ENCODE measurements at places on chromosomes 7 and 10.
A peak's percentile ranks its signal among the peaks of the same experiment; 100 is the strongest.

GRCh38 chr7:148442141-148442655 lies 148.4 kb upstream of the C7orf33 start:
- no peak for DNase-seq

- DNase-seq, result peak; percentile 90
These were observed 2.8 kb upstream of the FLNC start for GRCh38 chr7:128827248-128827958.

GRCh38 chr7:43535031-43535451 lies 47.9 kb upstream of the STK17A start:
- DNase-seq, result peak; percentile 86

DNA sequence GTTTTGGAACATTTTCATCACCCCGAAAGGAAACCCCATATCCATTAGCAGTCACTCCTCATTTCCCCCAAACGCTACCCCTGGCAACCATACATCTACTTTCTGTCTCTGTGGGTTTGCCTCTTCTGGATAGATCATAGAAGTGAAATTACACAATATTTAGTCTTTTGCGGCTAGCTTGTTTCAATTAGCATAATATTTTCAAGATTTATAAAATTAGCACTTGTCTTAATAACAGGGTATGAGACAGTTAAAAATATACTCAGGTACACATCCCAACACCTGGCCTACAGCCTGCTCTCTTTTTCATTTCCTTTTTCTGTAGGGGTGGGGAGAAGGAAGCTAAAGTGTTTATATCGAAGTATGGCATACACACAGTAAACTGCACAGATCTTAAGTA lies 81.4 kb upstream of the LRGUK start:
- no peak for DNase-seq

GRCh38 chr10:79158402-79159097 lies 89.8 kb downstream of the ZMIZ1 start:
- no peak for DNase-seq

DNA sequence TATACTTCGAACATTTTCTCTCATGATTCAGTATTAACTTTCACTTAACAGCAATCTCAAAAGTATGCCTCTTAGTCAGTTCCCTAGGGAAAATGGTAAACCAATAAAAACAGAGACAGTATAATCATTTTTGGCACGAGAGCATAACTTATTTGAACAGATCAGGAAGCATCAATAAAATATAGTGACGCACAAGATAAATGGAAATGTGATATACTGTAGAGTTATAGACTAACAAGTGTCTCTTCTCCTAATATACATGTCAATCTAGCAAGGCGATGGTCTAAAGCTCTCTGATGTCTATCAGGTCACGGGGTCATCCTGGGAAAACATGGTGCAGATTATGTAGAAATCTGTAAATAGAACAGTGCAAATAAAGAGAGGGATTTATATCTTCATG lies 131.6 kb downstream of the HGF start:
- DNase-seq, result peak; percentile 91

DNA sequence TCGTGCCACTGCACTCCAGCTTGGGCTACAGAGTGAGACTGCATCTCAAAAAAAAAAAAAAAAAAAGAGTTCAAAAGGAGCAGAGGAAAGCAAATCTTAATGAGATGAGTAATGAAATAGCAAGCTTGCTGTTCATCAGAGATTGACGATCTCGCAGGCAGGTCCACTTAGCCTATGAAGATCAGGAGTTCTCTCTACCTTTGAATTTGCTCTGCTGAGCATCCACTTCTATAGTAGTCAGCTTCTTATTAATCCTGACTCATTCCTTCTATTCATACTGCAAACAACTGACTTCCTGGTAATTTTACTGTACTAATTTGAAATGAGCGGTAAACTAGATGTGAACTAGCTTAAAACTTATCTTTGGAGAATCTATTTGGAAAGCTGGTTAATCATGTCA lies 1014.6 kb downstream of the GATA3 start:
- DNase-seq, result no peak

Data from fibroblast of skin of right biceps (primary cell).